ENCODE measurements at places on chromosomes 11 and 22. TPM values are rescaled to one million over a fixed set of nuclear protein-coding genes. Genes with fewer than 3 reads are reported as not detected.
A peak's percentile ranks its signal among the peaks of the same experiment; 100 is the strongest.

DNA sequence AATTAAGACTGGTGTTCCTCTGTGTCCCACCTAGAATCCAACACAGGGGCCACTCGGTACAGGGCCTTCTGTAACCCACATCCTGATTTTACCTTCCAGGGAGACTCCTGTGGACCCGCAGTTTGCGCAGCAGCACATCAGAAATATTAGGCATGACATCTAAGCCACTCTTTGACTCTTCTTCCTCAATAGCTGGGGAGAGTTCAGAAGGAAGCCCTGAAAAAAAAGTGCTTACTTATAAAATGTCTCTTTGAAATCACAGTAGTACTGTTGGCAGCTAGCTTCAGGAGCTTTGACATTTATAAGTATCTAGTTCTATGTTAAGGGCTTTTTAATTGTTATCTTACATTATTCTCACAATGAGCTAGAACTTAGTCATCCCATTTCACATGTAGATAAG is 41.2 kb upstream of the LYVE1 start:
- no peak overlapping the region for H3K4me3 ChIP-seq
- no peaks in the 10 kb centered on the region for H3K27me3 ChIP-seq
- no peaks in the 10 kb centered on the region for H3K36me3 ChIP-seq
- no peak overlapping the region for H3K27ac ChIP-seq
- DNase-seq, result no peak
- H3K4me1 ChIP-seq, result peaks cover 8% of the 10 kb centered on the region

DNA sequence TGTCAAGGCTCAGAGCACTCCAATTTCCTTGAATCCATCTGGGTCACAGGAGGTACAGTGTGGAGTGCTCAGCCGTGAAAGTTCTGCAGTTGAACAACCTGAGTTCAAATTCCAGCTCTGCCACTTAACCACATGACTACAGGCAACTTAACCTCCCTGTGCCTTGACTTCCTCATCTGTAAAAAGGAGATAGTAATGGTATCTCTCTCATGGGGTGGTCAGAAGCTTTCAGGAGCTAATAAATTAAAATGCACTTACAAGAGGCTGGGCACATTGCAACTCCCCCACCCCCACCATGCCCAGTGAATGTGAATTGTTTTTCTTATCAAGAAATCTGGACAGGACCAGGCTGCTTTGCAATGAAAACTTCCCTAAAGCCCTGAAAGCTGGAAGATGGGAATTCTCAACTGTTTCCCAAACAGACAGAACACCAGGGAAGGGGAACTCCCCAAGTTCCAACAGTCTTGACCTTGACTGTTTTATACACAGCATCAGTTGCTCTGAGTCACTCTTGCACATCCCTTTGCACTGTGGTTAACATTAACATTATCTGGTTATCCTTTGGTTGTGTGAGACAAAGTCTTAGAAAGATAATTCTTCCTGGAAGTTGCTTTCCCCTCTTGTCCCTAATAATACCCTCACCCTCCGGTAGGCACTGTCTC is 137.0 kb downstream of the SLC1A2 start:
- no peak overlapping the region for H3K27ac ChIP-seq
- no peaks in the 10 kb centered on the region for H3K36me3 ChIP-seq
- no peak for DNase-seq

- H3K27ac ChIP-seq, result no peak overlapping the region
- no peaks in the 10 kb centered on the region for H3K36me3 ChIP-seq
These were observed 11.6 kb upstream of the EXT2 start for GRCh38 chr11:44083906-44084305.

Gene OR51G1
- not detected for total RNA-seq

- H3K27me3 ChIP-seq, result peaks cover 93% of the 10 kb centered on the region
- DNase-seq, result peak; percentile 82
- peak overlapping the region; percentile 92 for H3K4me3 ChIP-seq
- H3K4me1 ChIP-seq, result peaks cover 27% of the 10 kb centered on the region
- H3K27ac ChIP-seq, result no peak overlapping the region
These were observed 702 bp upstream of the KCNJ4 start for GRCh38 chr22:38455530-38456271.

GRCh38 chr11:118894192-118894591 is 10.5 kb downstream of the CXCR5 start:
- no peak for DNase-seq
- peaks cover 3% of the 10 kb centered on the region for H3K4me1 ChIP-seq
- no peaks in the 10 kb centered on the region for H3K36me3 ChIP-seq
- H3K4me3 ChIP-seq, result no peak overlapping the region

GRCh38 chr11:12113294-12113693 is 2.9 kb downstream of the MICAL2 start:
- H3K4me1 ChIP-seq, result peaks cover 8% of the 10 kb centered on the region
- peaks cover 43% of the 10 kb centered on the region for H3K27me3 ChIP-seq
- H3K4me3 ChIP-seq, result no peak overlapping the region
- no peak overlapping the region for H3K27ac ChIP-seq
- H3K36me3 ChIP-seq, result no peaks in the 10 kb centered on the region

Gene CECR2
- total RNA-seq, result 67.8 TPM

Gene OR2D2
- total RNA-seq, result not detected

DNA sequence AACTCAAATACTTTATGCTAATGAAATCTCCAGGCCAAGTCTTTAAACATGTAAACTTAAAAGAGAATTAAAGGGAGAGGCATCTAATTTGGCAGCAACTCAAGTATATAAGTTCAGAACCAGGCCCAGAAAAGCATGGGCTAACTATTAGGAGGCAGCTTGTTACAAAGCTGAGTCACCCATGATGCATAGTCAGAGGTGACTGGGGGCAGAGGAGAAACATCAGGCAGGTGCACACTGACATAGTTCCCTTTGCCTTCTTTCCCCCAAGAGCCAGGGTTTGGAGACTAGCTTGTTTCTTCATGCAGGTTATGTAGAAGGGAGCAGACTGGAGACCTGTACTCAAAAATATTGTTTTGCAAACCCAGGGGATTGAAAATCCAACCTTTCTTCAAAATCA is 619.0 kb downstream of the SOX6 start:
- peaks cover 4% of the 10 kb centered on the region for H3K4me1 ChIP-seq
- DNase-seq, result no peak
- H3K4me3 ChIP-seq, result no peak overlapping the region

DNA sequence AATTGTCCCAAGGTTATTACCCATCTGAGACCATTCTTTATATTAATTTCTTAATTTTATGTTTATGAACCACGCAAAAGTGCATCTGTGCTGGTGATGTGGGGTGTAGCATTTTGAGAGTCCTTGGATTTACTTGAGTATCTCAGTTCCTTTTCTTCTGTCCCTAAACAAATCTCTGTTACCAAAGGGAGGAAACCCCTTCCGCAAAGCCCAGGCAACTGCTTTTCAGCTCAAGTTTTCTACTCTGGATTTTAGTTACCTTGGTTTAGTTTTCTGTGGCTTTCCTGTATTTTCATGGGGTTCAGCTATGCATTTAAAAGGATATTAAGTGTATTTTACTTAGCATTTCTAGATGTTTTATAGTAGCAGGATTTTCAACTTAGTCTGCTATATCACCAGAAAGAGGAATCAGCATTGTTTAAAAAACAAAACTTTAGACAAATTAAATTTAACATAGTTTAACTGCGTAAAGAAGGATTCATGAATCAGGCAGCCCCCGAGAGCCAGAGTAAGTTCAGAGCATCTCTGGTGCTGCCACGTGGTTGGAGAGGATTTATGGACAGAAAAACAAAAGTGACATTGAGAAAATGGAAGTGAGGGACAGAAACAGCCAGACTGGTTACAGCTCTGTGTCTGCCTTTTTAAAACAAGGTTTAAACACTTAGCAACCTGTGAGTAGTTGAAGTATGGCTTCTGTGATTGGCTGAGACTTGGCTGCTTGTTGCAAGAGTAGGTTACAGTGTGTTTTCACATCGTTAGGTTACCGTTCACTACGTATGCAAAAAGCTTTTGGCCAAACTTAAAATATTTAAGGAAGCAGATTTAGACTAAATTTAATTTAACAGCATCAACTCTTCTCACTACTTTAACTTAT is 9.6 kb downstream of the ADM start:
- no peak overlapping the region for H3K4me3 ChIP-seq
- peaks cover 29% of the 10 kb centered on the region for H3K4me1 ChIP-seq
- no peaks in the 10 kb centered on the region for H3K36me3 ChIP-seq
- DNase-seq, result peak; percentile 35

GRCh38 chr22:18927020-18927419 is 9.1 kb downstream of the PRODH start:
- H3K36me3 ChIP-seq, result no peaks in the 10 kb centered on the region
- H3K27ac ChIP-seq, result no peak overlapping the region
- H3K4me1 ChIP-seq, result no peaks in the 10 kb centered on the region
- H3K4me3 ChIP-seq, result no peak overlapping the region
- no peak for DNase-seq
- no peaks in the 10 kb centered on the region for H3K27me3 ChIP-seq

DNA sequence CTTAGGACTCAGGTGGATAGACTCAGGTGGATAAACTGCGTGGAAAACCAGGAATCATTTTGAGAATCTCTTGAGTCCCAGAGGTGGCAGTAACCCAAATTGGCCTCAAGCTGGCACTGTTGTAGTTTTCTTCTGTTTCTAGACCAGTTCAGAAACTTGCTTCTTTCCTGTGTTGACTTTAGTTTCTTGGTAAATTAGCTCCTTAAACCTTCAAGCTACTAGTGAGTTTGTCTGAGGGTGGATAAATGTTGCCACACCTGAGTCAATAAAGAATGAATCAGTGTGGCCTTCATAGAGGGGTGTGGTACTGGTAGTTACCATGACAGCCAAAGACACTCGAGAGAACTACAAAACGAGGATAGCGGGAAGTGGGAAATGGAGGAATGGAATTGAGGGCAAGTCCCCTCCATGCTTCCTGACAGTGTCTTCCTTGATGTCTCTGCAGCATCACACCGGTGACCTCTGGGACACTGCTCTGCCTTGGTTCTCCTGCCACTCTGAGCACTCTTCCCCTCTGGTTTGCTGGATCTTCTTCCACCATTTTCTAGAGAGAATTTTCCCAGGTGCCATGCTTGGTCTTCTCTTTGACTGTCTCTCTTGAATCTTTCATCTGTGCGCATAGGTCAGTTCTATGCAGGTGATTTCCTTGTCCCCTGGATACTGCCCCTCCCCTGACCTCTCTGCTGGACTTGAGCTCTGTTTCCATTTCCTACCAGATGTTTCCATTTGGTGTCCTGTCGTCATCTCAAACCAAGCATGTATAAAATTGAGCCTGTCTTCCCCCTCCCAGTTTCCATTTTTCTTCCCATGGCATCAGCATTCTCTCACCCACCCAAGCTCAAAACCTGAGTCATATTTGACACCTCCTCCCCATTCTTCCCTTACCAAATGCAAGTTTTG is 7.2 kb downstream of the POLD4 start:
- H3K27me3 ChIP-seq, result no peaks in the 10 kb centered on the region
- no peak overlapping the region for H3K27ac ChIP-seq
- H3K4me3 ChIP-seq, result no peak overlapping the region
- no peaks in the 10 kb centered on the region for H3K4me1 ChIP-seq
- H3K36me3 ChIP-seq, result no peaks in the 10 kb centered on the region

- no peak overlapping the region for H3K27ac ChIP-seq
- H3K4me3 ChIP-seq, result no peak overlapping the region
- no peaks in the 10 kb centered on the region for H3K4me1 ChIP-seq
These were observed 12.5 kb upstream of the APOL5 start for GRCh38 chr22:35705141-35705540.

DNA sequence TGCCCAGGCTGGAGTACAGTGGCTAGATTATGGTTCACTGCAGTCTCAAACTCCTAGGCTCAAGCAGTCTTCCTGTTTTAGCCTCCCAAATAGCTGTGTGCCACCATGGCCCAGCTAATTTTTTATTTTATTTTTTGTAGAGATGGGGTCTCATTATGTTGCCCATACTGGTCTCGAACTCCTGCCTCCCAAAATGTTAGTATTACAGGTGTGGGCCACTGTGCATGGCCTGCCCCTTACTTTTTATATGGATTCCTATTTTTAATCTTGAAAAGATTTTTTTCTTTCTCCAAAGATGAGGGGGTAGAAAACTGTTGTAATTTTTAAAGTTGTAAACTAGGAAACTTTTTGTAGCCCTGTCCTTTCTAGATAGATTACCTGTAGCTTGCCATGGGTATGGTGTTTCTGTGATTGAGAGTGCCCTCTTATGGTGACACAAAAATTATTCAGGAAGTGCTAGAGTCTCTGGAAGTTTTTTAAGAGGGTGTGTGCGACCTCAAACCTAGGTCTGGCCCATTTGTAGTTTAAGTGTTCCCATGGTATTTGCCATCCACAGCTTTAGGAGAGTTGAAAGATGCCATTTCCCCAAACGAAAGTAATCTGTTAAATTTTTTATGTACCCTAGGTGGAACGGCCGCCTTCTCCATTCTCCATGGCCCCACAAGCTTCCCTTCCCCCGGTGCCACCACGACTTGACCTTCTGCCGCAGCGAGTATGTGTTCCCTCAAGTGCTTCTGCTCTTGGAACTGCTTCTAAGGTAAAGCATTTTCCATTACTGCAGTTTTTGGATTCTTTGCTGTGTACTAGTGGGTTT is 32.4 kb downstream of the MCAM start:
- DNase-seq, result peak; percentile 19
- no peak overlapping the region for H3K4me3 ChIP-seq
- no peak overlapping the region for H3K27ac ChIP-seq
- peaks cover 6% of the 10 kb centered on the region for H3K36me3 ChIP-seq
- no peaks in the 10 kb centered on the region for H3K27me3 ChIP-seq

- peak; percentile 95 for DNase-seq
- no peak overlapping the region for H3K4me3 ChIP-seq
- H3K27ac ChIP-seq, result no peak overlapping the region
- H3K27me3 ChIP-seq, result peaks cover 5% of the 10 kb centered on the region
- H3K36me3 ChIP-seq, result no peaks in the 10 kb centered on the region
These were observed 58.7 kb downstream of the CHST1 start for GRCh38 chr11:45606514-45607281.

- no peaks in the 10 kb centered on the region for H3K27me3 ChIP-seq
- no peak for DNase-seq
- H3K27ac ChIP-seq, result no peak overlapping the region
- H3K4me1 ChIP-seq, result no peaks in the 10 kb centered on the region
- H3K36me3 ChIP-seq, result no peaks in the 10 kb centered on the region
- H3K4me3 ChIP-seq, result no peak overlapping the region
These were observed 91.1 kb downstream of the BRD1 start for GRCh38 chr22:49736538-49736937.

- H3K4me3 ChIP-seq, result no peak overlapping the region
- peaks cover 11% of the 10 kb centered on the region for H3K4me1 ChIP-seq
- H3K27me3 ChIP-seq, result no peaks in the 10 kb centered on the region
- no peak for DNase-seq
These were observed 61.6 kb downstream of the SYTL2 start for GRCh38 chr11:85749287-85749834.

Gene ZNF280B
- total RNA-seq, result 10.4 TPM

DNA sequence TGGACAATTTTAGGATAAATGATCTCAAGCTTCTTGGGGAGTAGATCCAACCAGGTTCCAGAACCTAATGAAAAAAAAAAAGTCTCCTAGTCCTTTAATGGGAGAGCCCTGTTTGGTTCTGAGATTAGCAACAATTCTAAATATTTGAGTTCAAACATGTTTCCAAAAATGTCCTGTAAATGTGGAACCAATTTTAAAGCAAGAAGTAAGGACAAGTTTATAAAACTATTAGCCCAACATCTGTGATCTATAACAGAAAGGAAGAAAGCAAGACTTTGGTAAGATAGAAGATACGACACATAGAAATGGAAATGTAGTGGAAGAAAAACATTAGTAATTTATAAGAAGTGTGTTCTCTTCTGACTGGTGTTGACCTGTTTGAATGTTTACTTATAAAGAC is 79.7 kb upstream of the SLC5A12 start:
- H3K36me3 ChIP-seq, result no peaks in the 10 kb centered on the region
- H3K4me1 ChIP-seq, result no peaks in the 10 kb centered on the region
- H3K4me3 ChIP-seq, result no peak overlapping the region

Gene BTG4
- total RNA-seq, result not detected

All from neural progenitor cell (in vitro differentiated cells).